ENCODE measurements at places on chromosomes 4 and X.

DNA sequence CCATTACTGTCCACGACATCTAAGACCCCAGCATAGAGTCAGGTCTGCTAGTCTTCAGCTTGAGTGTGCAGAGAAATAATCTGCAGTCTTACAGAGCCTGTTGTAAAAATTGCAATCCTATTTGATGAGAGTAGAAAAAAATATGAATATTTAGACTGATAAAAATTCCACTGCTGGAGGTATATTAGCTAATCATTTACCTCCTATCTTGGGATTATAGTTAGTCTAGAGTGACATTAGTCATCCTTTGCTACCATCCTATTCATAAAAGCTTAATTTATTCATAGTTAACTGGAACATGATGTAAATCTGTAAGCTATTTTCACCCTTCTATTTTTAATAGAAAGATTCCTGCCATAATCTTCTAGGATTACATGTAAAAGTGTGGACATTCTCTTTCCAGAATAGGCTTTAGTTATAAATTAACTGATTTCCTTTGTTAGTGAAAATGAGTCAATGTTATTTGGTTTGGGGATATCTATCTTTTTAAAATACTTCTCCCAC lies 26.7 kb downstream of the C4orf54 start:
- DNase-seq: no peak

GRCh38 chr4:148055844-148056243 lies 324.0 kb downstream of the ARHGAP10 start:
- DNase-seq: no peak

GRCh38 chr4:40204507-40205258 lies 7.9 kb downstream of the RHOH start:
- no peak for DNase-seq

DNA sequence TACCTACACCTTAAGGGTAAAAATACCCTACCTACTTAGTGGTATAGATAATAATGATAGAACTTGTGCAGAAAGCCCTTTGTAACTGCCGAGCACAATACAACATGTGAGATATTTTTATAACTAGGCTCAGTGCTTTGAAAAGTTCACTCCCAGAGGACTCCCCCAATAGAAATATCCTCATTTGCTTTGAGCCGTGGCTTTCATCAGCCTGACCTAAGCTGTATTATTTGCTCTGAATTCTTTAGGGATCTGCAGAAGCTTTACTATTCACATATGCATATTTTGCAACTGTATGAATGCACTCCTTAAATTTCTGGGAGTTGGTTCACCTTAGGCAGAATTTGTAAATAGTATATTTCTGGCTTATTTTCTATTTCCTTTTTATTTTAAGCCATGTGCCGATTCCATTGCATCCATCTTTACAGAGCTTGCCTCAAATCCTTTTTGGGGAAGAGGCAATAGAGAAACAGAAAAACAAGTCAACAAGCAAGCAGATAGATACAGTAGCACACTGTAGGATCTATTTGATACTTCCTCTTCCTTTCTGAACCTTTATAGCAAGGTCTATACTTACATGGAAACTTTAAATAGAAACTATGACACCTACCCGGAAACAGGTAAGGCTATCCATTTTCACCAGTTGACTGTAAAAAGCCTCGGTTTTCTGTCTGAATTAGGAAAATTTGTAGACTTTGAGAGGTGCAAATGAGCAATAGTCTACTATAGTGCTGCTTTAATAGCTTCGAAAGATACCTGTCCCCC lies 242.5 kb upstream of the VCX3A start:
- no peak for DNase-seq

DNA sequence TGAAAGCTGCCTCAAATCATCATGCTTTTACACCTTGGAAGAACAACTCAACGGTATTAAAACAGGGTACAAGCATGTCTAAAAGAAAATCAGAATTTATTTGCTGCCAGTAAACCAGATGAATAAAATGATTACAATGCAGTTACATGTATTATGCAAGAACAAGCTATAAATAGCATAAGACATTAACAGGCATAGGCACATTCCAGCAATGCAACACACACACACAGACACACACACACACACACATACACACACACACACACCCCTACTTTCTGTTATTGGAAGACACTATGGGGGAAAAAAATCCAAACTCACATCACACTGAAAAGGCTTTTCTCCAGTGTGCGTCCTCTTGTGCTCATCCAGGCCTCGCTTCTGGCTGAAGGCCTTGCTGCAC lies 212.5 kb downstream of the PRDM5 start:
- peak; percentile 79 for DNase-seq

DNA sequence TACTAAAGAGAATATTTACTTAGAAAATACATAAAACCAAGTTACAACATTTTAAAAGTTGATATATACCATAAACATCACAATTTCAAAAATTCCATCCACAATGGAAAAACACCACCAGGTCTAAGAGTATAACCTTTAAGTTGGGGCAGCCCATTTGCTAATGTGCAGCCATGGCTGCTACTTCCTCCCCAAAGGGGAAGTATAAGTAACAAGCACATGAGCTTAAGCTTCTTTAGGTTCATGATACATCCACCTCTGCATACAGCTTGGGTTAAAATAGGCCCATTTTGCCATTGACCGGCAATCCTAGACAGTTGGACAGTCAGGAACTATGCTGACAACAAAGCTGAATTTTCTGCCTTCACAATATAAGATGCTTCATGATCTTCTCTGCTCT lies 16.6 kb upstream of the GASK1B start:
- DNase-seq: no peak

- DNase-seq: no peak
Observed at GRCh38 chr4:79248610-79249009, 77.3 kb downstream of the NAA11 start.

GRCh38 chrX:131783555-131784308 lies 239.4 kb upstream of the STK26 start:
- no peak for DNase-seq

GRCh38 chrX:47815901-47816845 lies 20.5 kb upstream of the ZNF81 start:
- no peak for DNase-seq

DNA sequence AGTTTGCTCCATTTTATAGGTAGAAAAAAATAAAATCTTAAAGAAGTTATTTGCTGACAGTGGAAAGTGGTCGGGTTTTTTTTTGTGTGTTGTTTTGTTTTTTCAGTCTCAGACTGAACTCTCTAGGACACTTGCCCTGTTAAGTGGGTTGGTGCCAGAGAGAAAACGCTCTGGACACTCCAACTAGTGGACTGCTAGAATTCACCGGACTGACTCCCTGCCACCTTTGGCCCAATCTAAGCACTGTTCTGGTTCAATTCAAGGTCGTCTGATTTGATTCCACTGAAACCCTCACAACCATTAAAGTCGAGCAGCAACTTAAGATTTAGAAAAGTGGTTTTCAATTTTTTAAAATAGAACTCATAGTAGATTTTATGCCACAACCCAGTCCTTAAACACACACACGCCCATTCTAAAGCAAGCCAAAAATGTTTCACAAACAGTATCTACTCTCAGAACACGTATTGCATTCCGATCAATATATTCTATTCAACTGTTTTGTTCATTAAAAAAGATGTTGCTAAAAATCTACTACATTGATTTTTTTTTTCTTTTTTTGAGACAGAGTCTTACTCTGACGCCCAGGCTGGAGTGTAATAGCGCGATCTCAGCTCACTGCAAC lies 27.3 kb downstream of the RWDD4 start:
- DNase-seq: no peak

- no peak for DNase-seq
Observed at GRCh38 chrX:15785176-15785750, 5.0 kb upstream of the ZRSR2 start.

- no peak for DNase-seq
Observed at GRCh38 chrX:16479206-16479869, 170.6 kb upstream of the S100G start.
